ENCODE measurements at places on chromosomes 5 and 9.

DNA sequence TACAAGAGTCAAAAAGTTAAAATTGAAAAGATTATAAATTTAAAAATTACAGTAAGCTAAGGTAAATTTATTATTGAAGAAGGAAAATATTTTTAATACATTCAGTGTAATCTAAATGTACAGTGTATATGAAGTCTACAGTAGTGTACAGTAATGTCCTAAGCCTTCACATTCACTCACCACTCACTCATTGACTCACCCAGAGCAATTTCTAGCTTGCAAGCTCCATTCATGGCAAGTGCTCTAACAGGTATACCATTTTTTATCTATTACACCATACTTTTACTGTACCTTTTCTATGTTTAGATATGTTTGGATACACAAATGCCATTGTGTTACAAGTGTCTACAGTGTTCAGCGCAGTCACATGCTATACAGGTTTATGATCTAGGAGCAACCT, 389.7 kb downstream of the RASEF start:
- no peak for DNase-seq

GRCh38 chr9:86947146-86948073, at the start of gene GAS1:
Gene GAS1 (minus strand): TSS chr9:86947506. CDS start chr9:86946779, 727 bp downstream.
- DNase-seq, result peak; percentile 79

- DNase-seq, result no peak
These were observed at the start of gene SNX24 for GRCh38 chr5:122845229-122846050. Gene SNX24 (plus strand): TSS chr5:122845613. CDS start chr5:122845634, 21 bp downstream.

DNA sequence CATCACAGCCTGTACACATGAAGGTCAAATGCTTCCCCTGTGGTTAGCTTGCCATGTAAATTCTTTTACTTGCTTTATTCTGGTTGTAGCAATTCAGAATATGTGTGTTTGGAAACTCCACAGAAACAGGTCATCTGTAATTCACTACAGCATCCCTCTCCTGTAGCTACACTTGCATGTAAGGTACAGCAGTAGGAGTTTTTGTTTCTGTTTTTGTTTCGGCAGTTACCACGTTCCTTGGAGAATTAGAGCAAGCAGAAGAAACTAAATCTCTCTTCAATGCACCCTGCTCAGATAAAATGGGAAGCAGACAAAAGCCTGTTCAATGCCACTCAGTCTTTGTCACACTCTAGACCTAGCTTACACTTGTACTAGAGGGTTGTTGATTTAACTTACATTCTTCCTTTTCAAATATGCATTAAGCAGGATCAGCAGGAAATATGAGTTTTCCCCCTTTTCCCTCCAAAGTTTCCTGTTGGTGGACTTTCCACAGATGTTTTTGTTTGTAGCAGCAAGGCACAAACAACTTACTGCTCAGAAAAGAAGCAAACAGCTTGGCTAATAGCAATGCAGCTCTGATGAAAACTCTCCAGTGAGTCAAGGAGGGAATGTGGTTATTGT, 80.9 kb downstream of the YIPF5 start:
- DNase-seq, result no peak

DNA sequence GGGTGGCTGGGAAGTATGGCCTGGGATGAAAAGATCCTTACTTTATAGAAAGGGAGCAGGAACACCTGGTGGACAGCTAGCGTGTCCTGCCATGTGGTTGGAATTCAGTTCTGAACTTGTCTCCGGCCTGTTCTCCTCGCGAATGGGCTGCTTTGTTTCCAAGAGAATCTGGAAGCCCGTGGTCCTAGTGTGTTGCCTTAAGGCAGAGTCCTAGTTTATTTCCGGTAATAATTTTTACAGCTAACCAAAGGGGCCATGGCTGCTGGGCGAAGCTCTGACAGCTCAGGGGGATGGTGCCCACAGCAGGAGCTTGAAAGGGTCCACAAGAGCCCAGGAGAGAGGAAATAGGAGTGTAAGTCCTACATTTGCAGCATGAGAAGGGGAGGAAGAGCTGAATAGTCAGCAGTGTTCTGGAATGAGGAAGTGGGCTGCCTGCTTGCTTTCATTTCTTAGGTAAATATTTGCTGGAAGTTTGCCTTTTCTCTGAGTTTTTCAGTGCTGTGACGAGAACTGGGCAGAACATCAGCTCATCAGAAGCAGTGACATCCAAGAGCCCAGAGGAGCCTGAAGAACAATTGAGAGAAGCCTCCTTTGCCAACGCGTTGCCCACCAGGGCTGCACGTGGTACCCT, 13.1 kb upstream of the IGFBPL1 start:
- no peak for DNase-seq

Data from pulmonary artery endothelial cell (primary cell).